ENCODE measurements at places on chromosomes 4 and X. TPM values are rescaled to one million over a fixed set of nuclear protein-coding genes. Genes with fewer than 3 reads are reported as not detected.
A peak's percentile ranks its signal among the peaks of the same experiment; 100 is the strongest.

GRCh38 chr4:141569141-141569540 lies 67.2 kb upstream of the IL15 start:
- no peaks in the 10 kb centered on the region for H3K4me1 ChIP-seq
- DNase-seq, result no peak
- no peaks in the 10 kb centered on the region for H3K36me3 ChIP-seq
- H3K4me3 ChIP-seq, result no peak overlapping the region
- no peaks in the 10 kb centered on the region for H3K27me3 ChIP-seq

DNA sequence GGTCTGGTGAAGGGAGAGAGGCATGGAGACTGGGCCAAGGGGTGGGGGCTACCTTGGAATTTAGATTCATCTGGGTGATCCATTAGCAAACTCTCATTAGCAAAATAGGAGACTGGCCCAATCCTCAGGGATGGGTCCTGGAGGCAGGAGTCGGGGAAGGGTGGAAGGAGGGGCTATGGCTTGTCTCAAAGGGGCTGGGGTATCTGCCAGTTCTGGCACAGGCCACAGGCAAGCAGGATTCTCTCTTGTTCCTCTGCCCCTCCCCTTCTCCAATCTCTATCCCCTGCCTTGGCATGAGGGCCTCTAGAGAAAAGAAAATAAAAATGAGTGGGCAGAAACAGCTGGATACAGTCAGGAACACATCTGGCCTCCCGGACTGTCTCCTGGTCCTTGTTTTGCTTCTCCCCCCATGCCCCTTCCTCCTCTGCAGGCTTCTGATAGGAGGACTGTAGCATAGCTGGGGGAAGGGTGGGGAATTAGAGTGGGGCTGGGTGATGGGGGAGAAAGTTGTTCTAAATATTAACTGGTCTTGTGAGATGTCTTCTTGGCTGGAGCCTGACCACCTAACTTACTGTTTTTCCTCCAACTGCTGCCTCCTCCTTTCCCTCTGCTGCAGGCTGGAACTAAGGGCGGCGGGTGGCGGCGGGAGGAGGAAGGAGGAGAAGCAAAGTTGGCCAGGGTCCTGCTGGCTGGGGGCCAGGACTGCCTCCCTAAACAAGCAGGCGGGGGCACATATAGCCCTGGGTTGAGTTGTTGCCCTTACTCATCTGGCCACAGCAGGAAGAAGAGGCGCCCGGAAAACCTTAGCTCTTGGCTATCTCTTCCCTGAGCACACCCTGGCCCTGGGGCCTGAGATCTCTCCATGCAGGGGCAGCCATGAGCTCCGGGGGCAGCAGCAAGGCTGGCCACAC lies 53.3 kb upstream of the LAS1L start:
- peak overlapping the region; percentile 31 for H3K27ac ChIP-seq
- no peaks in the 10 kb centered on the region for H3K27me3 ChIP-seq
- H3K4me1 ChIP-seq, result no peaks in the 10 kb centered on the region
- H3K36me3 ChIP-seq, result no peaks in the 10 kb centered on the region
- DNase-seq, result peak; percentile 8
- H3K4me3 ChIP-seq, result no peak overlapping the region

DNA sequence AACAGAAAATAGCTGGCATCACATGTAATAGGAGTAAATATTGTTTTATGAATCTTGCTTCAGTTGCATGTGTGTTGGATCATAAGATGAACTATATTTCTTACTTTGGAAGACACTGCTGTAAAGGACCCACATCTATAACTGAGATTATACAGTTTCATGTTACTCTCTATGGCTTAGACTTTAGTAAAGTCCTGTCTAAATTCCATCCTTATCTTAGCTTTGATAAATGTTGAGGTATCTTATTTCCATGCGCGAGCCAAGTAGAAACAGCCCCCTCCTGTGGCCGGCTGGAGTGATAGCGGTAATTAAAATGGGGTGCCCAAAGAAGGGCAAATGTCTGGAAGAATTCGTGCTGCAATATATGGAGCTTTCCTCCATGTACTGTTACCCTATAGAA lies 43.0 kb downstream of the CCDC158 start:
- H3K27me3 ChIP-seq, result no peaks in the 10 kb centered on the region
- H3K27ac ChIP-seq, result peak overlapping the region; percentile 51
- H3K36me3 ChIP-seq, result no peaks in the 10 kb centered on the region
- DNase-seq, result peak; percentile 81

ARHGEF9 gene
- 38.9 TPM for polyA plus RNA-seq

CT83 gene
- not detected for polyA plus RNA-seq

- no peaks in the 10 kb centered on the region for H3K4me1 ChIP-seq
- no peaks in the 10 kb centered on the region for H3K27me3 ChIP-seq
- DNase-seq, result no peak
- H3K36me3 ChIP-seq, result no peaks in the 10 kb centered on the region
- H3K4me3 ChIP-seq, result no peak overlapping the region
- H3K27ac ChIP-seq, result no peak overlapping the region
Observed at GRCh38 chr4:101993842-101994775, 203.6 kb downstream of the BANK1 start.

EXOC1L gene
- polyA plus RNA-seq, result not detected

GRCh38 chr4:154049457-154050181 lies 260.7 kb upstream of the SFRP2 start:
- no peak overlapping the region for H3K4me3 ChIP-seq
- no peaks in the 10 kb centered on the region for H3K27me3 ChIP-seq
- DNase-seq, result no peak
- H3K4me1 ChIP-seq, result no peaks in the 10 kb centered on the region

GRCh38 chr4:17103231-17103630 lies 204.8 kb upstream of the LDB2 start:
- no peak overlapping the region for H3K27ac ChIP-seq
- H3K4me1 ChIP-seq, result no peaks in the 10 kb centered on the region
- no peaks in the 10 kb centered on the region for H3K36me3 ChIP-seq
- H3K27me3 ChIP-seq, result no peaks in the 10 kb centered on the region
- no peak overlapping the region for H3K4me3 ChIP-seq
- DNase-seq, result no peak

GRCh38 chr4:5292101-5292500 lies 240.8 kb downstream of the STK32B start:
- DNase-seq, result no peak
- H3K4me3 ChIP-seq, result no peak overlapping the region
- H3K4me1 ChIP-seq, result no peaks in the 10 kb centered on the region
- H3K27ac ChIP-seq, result no peak overlapping the region

DNA sequence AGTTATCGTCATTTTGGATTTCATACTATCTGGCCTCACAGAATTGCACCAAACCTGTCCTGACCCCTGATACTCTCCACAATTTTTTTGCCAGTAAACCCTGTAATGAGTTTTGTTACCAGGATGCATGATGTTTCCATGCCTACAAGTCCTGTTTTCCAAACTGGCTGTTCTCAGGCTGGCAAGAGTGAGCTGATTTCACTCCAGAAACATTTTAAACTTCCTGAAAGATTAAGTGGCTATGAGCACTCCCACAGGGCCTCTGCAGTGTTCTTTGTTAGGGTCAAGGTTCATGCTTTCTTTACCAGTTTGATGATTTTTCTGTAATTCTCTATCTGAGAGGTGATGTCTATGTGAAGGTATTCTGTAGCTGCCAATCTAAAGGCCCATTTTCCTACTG lies 31.7 kb upstream of the PDLIM3 start:
- H3K27ac ChIP-seq, result peak overlapping the region; percentile 79
- peaks cover 2% of the 10 kb centered on the region for H3K4me1 ChIP-seq
- H3K4me3 ChIP-seq, result no peak overlapping the region

RASSF6 gene
- polyA plus RNA-seq, result 4.1 TPM

DNA sequence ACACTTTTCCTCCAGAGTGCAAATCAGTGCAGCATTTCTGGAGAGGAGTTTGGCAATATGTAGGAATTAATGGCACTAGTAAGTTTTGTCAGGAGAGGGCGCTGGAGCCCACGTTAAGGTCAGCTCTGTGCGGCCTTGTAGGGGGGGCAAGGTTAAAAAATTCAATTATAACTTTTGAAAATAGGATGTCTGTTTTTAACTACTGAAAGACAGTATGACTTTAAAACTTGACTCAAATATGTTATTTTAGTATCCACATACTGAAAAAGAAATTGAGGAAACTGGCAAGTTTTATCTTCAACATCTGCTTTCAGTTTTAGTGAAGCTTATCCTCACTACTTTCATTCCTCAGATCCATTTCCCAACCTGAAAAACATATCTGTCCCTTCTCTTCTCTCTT lies 30.9 kb upstream of the HSD17B13 start:
- no peak overlapping the region for H3K4me3 ChIP-seq
- no peak overlapping the region for H3K27ac ChIP-seq
- H3K27me3 ChIP-seq, result no peaks in the 10 kb centered on the region
- H3K36me3 ChIP-seq, result no peaks in the 10 kb centered on the region
- no peak for DNase-seq
